Germinal center (tissue), 1 donor: ENCODE measurements at places on chromosomes 3 and 15.

- no peak for DNase-seq
Measured at GRCh38 chr3:106030627-106030963, 161.8 kb upstream of the CBLB start.

- no peak for DNase-seq
Measured at GRCh38 chr3:126556637-126557414, 1.9 kb downstream of the C3orf22 start.

DNA sequence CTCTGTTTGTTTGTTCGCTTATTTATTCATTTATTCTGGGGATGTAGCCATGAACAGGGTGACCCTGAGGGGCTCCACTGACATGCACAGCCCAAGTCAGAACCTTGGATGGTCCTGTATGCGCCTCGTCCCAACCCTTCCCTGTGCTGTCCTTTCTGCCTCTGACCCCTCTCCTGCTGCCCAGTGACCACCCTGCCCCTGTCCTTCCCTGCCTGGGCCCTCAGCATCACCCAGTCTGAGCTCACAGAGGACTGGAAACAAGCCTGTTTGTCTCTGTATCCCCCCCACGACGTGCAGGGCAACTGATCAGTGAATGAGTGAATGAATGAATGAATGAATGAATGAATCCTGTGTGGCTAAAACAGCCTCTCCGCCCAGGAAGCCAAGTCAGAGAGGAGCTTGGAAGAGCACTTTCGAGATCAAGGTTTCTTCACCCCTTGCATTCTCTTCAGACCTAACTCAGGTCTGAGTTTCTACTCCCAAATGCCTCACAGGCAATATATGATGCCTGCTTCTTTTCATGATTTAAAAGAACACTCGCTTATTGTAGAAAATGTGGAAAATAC is 157.7 kb downstream of the SMAD6 start:
- no peak for DNase-seq

GRCh38 chr3:39396690-39397089 is 9.8 kb upstream of the RPSA start:
- no peak for DNase-seq

GRCh38 chr15:51853998-51854397 is 24.5 kb downstream of the TMOD3 start:
- no peak for DNase-seq

GRCh38 chr3:134079111-134079547 is 49.4 kb upstream of the SLCO2A1 start:
- DNase-seq = no peak

DNA sequence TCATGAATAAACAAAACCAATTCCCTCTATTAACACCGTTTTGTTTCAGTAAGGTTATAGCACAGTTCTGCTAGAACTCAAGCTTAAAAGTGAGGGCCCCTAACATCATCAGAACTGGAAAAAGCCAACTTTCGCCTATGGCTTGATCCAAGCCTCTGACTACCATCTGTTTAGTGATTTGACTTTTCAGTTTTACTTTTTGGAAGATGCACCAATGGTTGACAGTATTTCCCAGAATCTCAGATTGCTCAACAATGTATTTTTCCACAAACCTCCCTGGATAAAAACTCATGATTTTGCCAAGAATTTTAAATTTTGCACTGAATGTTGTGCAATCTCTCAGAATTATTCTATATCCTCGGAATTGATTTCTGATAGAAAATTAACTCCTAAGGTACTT is 190.7 kb downstream of the LSAMP start:
- DNase-seq = no peak

- DNase-seq = no peak
Measured at GRCh38 chr3:139870000-139870675, 64.8 kb upstream of the CLSTN2 start.

- DNase-seq = no peak
Measured at GRCh38 chr3:13564751-13565560, 16.0 kb downstream of the FBLN2 start.
